ENCODE measurements at places on chromosomes 4 and X.

GRCh38 chr4:101669832-101670188, 120.7 kb upstream of the BANK1 start:
- no peak for DNase-seq

- DNase-seq, result no peak
Measured at GRCh38 chrX:6026980-6027379, 201.7 kb downstream of the NLGN4X start.

- no peak for DNase-seq
Measured at GRCh38 chr4:89586864-89587263, 250.1 kb downstream of the SNCA start.

GRCh38 chr4:189136462-189136861, 804.2 kb upstream of the FRG1 start:
- DNase-seq, result no peak

- DNase-seq, result no peak
Measured at GRCh38 chr4:4387531-4388310, 819 bp downstream of the NSG1 start.

GRCh38 chr4:151173871-151174270, 74.4 kb downstream of the RPS3A start:
- no peak for DNase-seq

DNA sequence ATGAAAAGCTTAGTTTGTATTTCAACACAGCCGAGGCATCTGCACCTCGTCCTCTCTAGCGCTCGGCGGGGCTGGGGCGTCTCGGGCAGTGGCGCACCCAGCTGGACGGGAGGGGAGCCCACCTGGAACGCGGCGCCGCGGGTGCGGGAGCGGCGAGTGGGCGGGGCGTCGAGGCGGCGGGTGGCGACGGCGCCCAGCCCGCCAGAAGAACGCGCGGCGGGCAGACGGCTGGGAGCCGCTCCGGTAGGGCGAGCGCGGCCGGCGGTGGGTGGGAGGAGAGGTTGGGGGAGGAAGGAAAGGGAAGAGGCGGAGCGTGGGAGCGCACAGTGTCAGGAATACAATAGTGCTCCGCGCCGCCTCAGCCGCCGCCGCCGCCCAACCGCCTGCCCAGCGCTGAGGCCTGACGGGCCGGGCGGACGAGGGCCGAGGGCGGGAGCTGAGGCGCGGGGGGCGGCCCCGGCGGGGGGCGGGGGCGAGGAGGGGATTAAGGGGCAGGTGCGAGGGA, at the start of gene JADE3:
JADE3 (plus strand) TSS at position 324 of the 505 bp plus-strand sequence. CDS start 72,474 bp downstream, outside the sequence.
- DNase-seq, result peak; percentile 32

DNA sequence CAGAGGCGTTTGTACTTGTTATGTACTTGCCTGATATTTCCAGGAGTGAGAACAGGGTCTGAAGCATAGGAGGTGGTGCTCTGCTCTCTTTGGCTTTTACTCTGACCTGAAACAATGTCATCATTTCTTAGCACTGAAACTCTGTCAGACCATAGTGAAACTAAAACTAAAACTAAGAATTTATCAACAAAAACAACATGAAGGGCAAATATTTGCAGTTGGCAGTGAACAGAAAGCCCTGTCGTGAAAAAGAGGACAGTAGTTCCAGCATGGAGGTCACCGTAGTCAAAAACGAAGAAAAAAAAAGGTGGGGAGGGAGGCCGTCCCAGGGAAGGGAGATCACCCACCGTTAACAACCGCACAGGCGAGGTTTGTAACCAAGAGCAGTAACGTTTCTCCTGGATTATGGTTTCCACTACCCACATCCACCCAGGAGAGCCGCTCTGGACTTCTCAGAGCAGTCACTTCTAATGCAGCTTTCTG, 97.5 kb downstream of the ANK2 start:
- DNase-seq, result no peak

- DNase-seq, result no peak
Measured at GRCh38 chr4:185211035-185211434, 1.6 kb downstream of the SNX25 start.
